HTR-8/SVneo (cell line): ENCODE measurements at places on chromosomes 3 and 15.

DNA sequence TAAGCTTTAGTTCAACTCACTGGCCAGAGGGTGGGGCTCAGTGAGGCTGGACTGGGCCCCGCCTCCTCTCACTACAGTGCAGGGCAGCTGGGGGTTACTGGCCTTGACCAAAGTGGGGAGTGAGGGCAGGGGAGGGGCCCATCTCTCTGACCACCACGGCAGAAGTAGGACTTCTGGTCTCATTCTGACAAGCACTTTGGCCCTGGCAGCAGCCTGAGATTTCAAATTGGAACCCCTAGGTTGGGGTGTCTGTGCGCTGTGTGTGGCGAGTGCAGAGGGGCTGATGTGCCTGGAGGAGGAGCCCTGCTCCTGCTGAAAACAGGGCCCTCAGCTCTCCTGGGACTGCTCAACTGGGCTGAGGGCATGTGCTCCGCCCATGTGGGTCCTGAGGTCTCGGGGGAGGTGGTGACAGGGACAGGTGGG lies 60.3 kb upstream of the RPL32 start:
- DNase-seq: no peak

GRCh38 chr3:191329654-191330529 lies at the start of gene UTS2B:
Gene UTS2B (minus strand): TSS chr3:191330526. CDS start chr3:191282189, 48,337 bp downstream.
- peak; percentile 12 for DNase-seq

DNA sequence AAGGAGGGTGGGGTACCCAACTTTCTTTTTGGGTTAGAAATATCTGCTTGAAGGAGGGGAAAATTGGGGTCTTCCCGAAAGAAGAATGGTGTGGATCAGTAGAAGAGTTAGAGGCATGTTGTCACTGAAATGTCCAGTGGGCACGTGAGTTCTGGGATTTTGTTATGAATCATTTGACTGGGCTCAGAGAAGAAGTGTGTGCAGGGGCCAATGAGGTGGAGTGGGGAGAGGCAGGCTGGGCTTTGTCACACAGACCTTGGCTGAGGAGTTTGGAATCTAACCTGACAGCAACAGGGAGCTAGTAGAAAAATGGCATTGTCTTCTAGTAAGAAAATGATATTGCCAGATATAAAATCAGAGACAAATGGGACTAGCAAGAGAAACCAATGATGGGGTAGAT lies 436.8 kb downstream of the MFSD1 start:
- DNase-seq: no peak

DNA sequence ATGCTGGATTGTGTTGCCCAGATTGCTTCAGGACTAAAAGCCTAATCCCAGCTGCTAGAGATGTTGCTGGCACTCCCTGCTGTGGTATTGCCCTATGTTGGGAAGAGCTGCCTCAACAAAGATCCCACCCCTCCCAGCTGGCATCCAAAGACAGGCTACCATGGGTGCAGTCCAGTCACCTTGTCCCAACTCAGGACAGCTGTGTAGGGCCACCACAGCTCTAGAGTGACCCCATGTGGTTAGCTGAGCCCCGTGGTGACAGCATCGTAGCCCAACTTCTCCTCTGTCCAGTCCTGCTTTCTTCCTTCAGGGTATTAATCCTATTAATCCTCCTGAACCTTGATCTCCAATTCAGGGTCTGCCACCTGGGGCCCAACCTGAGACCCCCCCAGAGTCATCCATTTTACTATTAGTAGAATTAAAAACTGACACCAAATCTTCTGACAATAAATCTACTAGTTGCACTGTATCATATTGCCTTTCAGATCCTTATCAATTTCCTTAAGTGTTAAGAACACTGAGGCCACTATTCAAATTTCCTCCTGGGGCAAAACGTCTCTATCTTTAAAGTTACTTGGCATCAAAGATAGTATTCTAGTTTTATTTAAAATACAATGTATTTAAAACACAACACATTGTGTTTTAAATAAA lies 83.5 kb downstream of the AQP9 start:
- peak; percentile 45 for DNase-seq

GRCh38 chr15:25886498-25887140 lies 23.5 kb upstream of the ATP10A start:
- DNase-seq: no peak

- DNase-seq: no peak
Measured at GRCh38 chr3:127538569-127538968, 52.0 kb downstream of the TPRA1 start.

DNA sequence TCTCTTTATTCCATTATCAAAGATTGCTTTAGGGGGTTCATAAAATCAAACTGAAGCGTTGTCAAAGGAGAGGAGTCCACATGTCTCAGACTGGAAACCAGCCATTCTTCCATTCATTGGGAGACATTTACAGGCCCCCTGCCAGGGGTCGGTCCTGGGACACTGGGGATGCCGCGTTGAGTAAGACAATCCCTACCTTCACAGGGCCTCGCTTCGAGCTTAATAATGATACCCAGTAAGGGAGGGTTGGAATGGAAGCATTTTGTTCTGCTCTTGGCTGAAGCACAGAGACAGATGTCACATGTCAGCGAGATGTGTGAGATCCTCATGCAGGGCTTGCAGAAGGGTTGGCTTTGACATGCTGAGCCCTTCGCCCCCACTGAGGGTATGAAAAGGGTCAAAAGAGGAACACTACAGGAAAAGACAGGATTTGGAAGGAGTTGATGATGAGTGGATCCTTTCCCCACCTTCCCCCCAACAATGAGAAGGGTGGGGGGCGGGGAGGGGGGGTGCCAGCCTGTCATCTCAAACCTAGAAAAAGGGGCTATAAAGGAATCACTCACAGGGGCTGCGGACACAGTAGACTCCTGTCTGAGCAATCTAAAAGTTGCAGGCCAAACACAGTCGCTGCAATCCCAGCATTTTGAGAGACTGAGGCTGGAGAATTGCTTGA lies 25.6 kb upstream of the ARL8B start:
- no peak for DNase-seq

DNA sequence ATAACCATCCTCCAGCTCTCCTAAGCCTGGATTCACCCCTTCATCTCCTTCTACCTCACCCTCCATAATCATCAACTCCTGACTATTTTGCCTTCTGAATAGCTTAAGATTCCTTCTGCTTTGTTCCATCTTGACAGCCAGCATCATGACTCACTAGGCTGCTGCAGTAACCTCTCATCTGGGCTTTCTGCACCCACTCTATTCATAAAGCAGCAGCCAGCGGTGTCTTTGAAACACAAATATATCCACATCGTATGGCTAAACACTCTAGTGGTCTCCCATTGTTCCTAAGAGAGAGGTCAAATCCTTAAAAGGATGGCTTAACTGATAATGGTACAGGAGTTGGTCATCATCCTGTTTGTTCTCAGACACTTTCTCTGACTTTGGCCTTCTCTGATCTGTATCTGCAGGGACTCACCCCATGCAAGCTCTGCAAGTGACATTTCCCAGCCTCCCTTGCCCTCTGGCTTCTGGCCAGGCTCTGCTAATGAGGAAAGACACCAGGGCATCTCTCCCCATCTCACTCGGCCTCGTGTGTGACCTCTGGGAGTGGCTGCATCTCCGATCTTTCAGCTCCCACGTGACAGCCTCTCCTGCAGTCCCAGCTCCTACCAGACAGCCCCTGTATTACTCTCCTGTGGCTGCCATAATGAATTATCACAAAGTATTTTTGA lies 6.2 kb downstream of the GRK7 start:
- DNase-seq: no peak

DNA sequence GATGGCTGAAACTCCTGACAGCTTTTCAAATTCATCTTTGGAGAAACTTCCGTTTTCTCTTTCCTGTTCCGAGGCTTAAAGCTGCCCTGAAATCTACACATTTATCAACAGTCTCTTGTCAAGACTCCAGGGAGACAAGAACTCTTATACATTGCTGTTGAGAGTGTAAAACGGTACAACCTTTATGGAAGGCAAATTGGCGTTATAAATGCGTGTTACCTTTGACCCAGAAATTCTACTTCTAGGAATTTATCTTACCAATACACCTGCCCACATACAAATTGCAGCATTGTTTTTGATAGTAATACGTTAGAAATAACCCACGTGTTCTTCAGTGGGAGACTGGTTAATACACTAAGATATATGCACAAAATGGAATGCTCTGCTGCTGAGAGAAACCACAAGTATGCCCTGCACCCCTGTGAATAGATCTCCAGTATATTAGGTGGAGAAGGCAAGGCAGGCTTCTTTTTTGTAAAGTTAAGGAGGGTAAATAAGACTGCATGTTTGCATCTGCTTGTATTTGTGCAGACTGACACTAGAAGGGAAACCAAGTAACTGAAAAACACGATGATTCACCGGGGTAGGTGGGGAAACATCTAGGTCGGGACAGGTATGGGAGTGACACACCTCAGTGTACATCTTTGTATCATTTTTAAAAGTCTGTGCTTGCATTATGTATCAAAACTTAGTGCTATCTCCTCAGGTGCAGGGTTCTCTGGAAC lies 97.5 kb downstream of the IGF1R start:
- no peak for DNase-seq

GRCh38 chr3:142912402-142913172 lies 23.7 kb upstream of the PCOLCE2 start:
- no peak for DNase-seq
